ENCODE measurements at places on chromosomes 6 and 20.

DNA sequence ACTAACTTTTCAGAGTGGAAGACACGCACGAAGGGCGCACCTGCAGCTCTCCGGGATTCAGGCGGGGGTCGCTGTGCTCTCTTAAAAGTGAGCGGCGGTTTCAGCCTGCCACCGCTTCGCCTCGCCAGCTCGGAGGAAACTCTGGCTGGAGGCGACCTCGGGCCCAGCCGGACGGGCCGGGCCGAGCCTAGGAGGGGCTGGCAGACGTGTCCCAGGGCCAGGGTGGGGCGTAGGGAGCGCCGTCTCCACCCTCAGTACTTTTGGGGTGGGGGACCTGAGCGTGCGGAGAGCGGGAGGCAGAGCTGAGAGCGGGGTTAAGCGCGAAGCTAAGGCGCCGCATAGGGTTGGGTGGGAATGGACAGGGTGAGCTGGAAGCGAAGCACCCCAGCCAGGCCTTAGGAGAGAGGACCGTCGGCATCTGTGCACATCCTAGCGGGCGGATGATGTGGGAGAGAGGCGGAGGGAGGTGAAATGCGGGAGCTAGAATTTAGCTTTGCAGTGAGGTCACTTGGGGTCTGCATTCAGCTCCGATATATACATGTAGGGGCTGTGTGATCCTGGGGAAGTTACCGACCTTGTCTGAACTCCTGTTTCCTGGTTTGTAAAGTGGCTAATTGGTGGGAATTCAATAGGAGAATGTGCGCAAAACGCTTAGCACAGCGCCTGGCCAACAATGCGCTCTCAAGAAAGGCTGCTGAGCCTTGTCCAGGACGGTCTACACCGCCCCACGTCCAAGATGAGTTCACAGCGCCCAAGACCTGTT is 6.5 kb upstream of the TFAP2A start:
- no peak for DNase-seq

GRCh38 chr6:144106206-144106605 is 10.8 kb upstream of the SF3B5 start:
- DNase-seq, result no peak

- DNase-seq, result no peak
These were observed 91.1 kb downstream of the ASXL1 start for GRCh38 chr20:32449057-32449889.

DNA sequence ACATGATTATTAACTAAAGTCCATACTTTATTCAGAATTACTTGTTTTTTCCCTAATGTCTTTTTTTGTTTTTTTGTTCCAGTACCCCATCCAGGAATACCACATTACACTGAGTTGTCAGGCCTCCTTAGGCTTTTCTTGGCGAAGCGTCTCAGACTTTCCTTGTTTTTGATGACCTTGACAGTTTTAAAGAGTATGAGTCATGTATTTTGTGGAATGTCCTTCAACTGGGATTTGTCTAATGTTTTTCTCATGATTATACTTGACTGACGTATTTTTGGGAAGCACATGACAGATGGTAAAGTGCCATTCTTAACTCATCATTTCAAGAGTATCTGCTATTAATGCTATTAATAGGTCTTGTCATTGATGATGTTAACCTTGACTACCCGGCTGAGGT is 23.6 kb downstream of the ENPP1 start:
- DNase-seq, result peak; percentile 26

DNA sequence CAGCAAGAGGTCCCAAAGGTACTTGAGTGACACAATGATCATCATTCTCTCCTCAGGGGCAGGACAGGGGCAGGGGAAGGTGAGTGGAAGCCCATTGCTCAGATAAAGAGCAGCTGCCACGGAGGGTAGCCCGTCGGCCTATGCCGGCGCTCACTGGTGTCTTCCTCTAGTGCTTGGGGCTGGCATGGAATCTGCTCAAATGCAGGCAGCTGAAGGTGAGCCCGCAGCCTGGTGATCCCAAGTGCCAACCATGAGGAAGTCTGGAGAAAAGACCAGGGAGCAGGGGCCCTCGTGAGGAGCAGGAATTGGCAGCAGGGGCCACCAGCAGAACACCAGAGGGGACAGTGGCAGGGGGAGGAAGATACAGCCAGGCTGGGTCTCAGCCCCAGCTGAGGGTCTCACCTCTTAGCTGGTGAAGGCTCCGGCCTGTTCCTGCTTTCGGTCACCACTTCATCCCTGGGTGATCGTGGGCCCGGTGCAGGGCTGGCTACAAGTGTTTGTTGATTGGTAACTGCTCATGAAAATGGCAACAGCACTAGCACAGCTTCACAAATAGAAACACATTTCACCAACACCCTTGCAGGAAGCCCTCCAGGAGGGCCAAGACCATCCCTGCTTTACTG is 24.7 kb downstream of the RBCK1 start:
- no peak for DNase-seq

GRCh38 chr20:9409352-9409751 is 105.0 kb upstream of the LAMP5 start:
- peak; percentile 10 for DNase-seq

DNA sequence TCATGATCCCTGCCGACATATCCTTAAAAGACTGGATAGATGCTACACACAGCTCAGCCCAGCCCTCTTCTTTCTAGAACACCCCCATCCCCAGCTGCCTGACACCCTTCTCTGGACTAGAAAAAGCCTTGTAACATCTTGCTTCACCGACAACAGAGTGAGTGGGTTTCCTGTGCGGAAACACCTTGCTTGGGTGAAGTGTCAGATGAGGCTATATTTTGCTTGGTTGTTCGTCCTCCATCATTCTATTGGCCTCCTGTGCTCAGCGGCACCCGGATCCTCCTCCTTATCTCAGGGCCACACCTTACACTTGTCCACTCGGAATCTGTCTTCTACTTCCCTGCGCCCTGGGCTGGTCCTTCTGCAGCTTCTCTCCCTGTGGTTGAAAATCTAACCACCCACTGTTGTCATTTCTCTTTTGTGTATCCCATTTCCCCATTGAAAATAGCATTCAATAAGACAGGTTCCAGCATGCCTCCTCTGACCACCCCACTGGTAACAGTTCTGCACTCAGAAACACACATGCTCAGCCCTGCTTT is 101.3 kb upstream of the MLN start:
- no peak for DNase-seq

DNA sequence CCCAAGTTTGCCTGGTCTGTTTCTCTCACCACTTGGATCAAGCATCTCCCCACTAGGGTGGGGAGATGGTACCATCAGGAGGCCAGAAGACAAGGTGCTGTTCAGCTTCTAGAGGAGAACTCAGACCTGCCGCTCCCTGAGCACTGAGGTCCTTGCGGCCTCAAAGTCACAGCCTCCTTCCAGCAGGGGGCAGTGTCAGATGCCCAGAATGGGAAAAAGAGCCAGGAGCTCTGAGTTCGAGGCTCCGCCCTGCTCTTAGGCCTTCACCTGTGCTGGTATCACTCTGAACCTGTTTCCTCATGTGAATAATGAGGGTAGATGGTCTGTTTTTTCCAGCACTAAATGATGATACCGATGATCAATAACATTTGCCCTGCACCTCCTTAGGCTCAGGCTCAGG is 68.7 kb downstream of the TOX2 start:
- no peak for DNase-seq

GRCh38 chr6:107653183-107653580 is 163.3 kb downstream of the SOBP start:
- DNase-seq, result no peak

GRCh38 chr6:125094563-125094962 is 59.0 kb upstream of the TPD52L1 start:
- peak; percentile 60 for DNase-seq

- DNase-seq, result no peak
These were observed 946.8 kb downstream of the GRIK2 start for GRCh38 chr6:102340311-102340710.

- no peak for DNase-seq
These were observed 471.7 kb downstream of the CBLN4 start for GRCh38 chr20:55533632-55534031.

DNA sequence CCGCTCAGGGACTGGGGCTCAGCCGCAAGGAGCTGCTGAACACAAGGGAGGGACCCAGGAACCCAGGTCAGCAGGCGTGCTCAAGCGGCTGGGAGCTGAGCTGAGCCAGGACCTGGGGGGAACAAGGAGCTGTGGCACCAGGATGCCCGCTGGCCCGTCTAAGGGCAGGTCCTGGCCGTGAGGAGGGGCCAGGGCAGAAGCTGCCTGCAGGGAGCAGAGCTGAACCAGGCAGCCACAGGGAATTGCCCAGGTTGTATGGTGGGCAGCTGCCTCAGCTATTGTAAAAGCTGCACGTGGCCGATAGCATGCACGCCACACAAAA is 133.3 kb downstream of the AGPAT4 start:
- DNase-seq, result no peak

DNA sequence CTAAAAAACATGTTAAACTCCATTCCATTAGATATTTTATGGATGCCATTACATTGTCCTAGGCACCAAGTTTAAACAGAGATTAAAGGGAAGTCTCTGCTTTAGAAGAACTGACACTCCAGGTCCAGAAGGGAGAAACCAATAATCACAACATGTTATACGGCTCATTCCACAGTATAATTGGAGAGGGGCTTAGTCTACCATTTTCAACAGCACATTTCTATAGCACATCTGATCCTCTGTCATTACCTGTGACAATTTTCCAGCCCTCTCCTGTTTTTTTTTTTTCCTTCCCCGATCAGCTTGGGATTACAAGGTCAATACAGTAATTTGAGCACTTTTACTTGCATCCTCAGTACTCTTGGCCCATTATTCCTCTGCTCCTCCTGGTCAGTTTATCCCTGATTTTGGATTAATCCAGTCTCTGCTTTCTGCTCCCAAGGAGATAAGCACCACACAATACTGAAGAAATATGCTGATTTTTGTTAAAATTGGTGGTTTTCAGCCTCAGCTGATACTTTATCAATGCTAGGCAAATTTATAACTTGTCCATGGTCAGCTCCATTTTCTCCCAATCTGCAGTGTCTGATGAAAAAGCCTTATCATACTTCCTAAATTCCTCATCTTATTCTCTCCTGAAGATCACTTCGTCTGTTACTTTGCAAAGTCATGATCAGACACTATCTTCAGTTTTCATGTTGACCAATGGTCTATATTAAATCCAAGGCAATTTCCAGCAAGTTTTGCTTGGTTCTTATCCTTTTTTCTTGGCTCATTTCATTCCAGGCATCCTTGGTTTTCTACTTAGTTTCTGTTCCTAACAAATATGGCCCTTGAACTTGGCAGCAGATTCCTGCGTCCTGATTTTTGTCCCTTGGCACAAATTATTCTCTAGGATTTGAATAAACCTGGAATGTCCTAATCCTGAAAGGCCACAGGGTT is 30.8 kb upstream of the SYNCRIP start:
- no peak for DNase-seq

DNA sequence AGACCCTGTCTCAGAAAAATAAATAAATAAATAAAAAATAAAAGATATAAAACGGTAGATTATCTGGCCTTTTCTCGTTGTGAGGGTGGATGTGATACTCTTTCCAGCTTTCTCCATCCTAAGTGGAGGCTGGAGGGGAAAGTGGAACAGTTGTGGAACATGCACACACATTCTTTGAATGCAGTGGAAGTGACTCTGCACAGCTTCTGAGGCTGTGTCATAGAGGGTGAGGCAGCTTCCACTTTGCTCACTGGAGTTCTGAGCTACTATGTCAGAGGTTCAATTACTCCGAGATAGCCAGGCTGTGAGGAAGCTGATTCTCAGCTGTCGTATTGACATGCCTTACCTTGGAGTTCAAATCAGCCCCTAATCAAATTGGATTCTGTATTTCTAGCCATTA is 82.2 kb downstream of the CHMP4B start:
- peak; percentile 79 for DNase-seq

DNA sequence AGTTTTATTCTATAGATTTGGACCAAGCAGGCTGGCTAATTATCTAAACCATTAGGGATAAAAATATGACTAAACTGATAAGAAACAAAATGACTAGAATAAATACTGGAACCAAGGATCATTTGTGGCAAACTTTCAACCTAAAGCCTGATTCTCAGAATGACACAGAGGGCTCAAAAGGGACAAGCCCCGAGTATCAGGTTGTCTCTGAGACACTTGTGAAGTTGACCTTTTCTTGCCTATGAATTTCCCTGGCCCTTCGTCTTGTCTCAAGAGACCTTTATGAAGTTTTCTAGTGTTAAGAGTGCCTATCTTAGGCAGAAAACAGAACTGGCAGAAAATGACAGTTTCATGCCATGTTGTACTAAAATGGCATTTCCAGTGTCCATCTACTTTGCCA is 68.3 kb downstream of the IMPG1 start:
- no peak for DNase-seq

GRCh38 chr20:18188434-18188833 is 50.8 kb downstream of the KAT14 start:
- DNase-seq, result no peak

GRCh38 chr6:161057103-161058091 is 65.8 kb downstream of the MAP3K4 start:
- no peak for DNase-seq

GRCh38 chr20:32114305-32114960 is 4.9 kb downstream of the TM9SF4 start:
- no peak for DNase-seq

DNA sequence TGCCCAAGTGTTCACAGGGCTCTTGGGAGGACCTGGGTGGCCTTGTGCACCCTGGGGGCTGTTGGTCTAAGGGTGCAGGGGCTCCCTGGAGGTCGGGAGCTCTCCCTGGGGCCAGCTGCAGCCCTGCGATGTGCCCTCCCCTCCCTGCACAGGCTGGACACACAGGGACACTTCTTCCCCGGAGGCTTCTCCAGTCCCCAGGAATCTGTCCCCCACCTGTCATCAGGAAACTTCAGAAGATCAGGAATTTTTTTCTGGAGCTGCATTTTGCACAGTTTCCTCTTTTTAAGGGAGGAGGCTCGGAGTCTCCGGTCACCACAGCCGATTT is 66.9 kb upstream of the BHLHE23 start:
- no peak for DNase-seq

DNA sequence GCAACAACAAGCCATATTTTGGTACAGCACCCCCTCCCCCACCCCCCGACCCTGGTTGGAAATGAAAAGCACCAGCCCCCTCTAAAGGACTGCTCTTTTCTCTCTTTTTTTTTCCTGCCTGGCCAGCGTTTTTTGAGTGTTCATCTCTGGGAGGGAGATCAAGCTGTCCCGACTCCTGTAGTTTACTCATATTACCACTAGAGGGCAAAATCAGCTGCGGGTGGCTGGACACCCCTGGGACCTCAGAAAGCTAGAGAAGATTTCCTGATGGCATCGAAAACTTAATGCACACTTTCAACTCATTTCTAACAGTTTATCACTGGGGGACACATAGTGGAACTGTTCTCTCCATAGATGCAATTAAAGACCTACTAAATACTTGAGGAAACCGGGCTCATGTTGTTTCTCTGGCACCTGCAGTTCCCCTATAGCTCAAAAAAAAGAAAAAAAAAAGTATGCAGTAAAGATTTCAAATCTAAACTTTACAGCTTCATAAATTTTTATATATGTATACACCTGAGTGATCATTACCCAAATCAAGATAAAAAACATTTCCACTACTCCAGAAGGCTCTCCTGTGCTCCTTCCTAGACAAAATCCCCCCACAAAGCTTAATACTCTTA is 24.4 kb downstream of the CNBD2 start:
- DNase-seq, result peak; percentile 64

- no peak for DNase-seq
These were observed 133.3 kb upstream of the MAN1A1 start for GRCh38 chr6:119482850-119483285.
